Stimulated activated CD4-positive, alpha-beta T cell treated with anti-CD3 and anti-CD28 coated beads, Interleukin-1b, Interleukin-23, amount 100 ng/mL, for 48 hours (primary cell): ENCODE measurements at places on chromosomes 1 and 21.

- peak; percentile 78 for DNase-seq
Observed at GRCh38 chr1:36369061-36369861, 16.5 kb downstream of the STK40 start.

GRCh38 chr1:207418351-207418750 is 35.8 kb upstream of the CR2 start:
- no peak for DNase-seq

DNA sequence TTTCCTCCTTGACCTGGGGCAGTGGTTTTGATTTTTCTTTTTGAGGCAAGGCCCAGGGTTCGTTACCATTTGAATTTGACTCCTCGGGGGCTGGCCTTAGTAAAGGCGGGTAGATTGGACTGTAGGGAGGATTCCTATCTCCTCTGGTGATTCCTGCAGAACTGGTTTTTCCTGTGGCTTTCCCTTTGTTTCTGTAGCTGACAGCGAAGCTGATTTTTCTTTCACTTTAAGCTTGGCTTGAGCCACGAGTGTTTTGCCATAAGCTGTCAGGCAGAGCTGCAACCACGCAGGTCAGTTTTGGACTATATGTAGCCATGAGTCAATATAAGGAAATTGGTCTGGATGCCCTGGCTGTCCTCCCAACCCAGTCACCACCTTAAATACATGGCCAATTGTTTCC is 28.7 kb upstream of the KCNJ15 start:
- no peak for DNase-seq

DNA sequence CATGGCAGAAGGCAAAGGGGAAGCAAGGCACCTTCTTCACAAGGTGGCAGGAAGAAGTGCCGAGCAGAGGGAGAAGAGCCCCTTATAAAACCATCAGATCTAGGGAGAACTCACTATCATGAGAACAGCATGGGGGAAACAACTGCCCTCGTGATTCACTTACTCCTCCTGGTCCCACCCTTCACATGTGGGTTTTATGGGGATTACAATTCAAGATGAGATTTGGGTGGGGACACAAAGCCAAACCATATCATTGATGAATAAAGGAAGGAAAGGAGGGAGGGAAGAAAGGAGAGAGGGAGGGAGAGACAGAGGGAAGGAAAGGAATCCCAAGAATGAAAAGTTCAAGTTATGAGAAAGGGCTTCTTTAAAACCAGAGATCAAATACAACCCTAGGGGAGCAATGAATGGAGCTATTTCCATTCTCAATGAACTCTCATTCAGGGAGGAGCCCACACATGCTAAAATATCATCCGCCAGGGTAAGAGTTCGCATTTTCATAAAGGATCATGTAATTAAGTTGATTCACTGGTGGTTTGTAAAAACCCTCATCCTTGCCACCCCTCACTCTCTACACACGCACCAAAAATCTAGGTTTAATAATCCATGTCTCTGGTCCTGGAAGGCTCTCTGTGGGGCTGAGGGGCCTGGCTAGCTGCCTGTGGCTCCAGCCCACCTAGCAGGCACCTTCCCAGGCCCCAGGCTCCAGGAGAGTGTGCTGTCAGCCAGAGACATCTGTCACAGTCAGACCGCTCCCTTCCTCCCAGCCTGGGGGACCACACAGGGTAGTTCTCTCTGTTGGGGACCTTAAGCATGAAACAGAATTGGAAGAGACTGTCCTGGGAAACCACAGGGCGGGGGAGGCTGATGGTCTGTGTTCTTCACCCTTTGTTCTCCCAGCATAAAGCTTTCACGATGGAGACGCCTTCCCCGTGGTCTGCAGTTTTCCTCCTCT is 94.0 kb downstream of the CCDC185 start:
- no peak for DNase-seq

GRCh38 chr1:179925922-179926849 is 28.4 kb upstream of the CEP350 start:
- no peak for DNase-seq

DNA sequence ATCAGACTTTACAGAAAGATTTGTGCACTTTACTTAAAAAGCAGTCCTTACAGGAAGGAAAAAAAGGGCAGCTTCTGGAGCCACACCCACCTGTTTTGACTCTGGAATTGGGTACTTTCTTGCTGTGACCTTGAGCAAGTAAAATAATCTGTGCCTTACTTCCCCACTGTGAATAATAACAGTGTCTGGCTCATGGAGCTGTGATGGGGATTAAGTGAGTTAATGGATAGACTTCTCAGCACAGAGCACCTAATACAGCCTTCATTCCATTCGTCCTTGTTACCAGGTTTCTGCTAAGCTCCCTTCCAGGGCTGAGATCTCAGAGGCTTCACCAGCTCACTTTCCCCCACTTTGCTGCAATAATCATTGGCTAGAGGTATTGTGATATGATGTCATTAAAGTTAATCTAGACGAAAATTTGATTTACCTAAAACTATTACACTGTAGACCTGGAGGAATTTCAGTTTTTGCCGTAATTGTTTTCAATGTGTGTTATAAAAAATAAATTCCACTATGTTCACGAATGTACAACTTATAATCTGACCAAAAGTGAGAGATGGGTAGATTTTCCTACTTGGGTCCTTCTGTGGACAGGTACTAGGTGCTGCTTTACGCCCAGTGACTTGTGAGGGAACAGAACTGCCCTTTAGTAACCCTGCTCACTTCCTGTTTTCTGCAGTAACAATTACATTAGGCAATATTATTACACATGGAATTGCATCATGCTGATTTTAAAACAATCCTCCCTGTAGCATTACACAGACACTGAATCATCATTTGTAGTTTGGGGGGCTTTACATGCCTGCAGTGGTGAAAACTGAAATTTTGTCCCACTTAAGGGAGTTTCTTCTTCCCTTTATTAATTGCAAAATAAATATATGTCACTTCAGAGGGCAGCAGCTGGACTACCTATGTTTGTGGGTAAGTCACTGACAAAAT is 19.7 kb upstream of the ABCG1 start:
- no peak for DNase-seq

DNA sequence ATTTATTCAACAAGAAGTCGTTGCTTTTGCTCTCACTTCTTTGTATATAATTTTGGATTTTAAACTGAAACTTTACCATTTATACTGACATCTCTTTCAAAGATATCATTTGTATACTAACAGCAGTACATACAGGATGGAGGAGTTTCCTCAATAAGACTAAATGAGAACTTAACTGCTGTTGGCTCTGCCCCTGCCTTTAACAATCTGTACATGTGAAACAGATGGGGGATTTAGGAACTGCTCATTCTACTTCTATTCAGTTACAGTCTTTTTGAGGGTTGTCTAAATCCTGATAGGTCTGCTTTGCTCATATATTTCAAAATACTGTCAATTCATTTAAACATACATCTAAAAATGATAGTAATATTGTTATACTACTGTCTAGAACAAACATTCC is 663.2 kb downstream of the ADGRL2 start:
- DNase-seq: no peak

- no peak for DNase-seq
Observed at GRCh38 chr1:6724517-6725141, 23.0 kb upstream of the DNAJC11 start.

- DNase-seq: no peak
Observed at GRCh38 chr1:208445758-208446203, 201.6 kb upstream of the PLXNA2 start.

- no peak for DNase-seq
Observed at GRCh38 chr1:11874258-11874562, 15.5 kb upstream of the NPPB start.

GRCh38 chr1:76037324-76037723 is 37.2 kb upstream of the ST6GALNAC3 start:
- DNase-seq: no peak

DNA sequence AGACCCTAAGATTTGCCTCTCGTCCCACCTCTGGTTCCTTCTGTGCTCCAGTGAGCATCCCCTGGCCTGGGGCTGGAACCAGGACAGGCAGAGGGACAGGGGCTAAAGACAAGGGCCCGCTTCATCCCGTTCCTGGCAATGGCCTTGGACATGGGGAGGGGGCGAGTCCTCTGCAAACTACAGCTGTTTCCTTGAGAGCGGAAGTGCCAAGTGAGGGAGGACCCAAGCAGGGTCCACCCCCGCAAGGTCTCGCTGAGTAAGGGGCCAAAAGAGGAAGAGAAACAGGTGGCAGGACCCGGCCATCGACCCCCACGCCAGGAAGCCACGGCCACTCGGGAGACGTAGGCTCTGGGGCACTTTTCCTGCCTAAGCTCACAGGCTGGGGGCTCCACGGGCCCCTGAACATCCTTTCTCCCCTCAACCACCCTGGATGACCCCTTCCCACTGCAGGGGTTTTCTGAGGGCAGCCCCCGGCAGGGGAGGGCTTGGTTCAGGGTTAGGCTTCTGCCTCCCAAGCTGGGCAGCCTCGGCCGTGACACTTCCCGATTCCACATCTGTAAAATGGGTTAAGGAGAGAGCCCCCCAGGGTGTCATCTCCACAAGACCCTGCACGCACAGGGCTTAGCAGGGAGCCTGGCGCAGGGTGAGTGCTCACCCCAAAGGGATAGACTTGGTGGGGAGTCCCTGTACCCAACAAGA is 17.9 kb upstream of the PLEKHG5 start:
- DNase-seq: no peak

GRCh38 chr1:212287261-212287895 is 2.2 kb downstream of the PPP2R5A start:
- no peak for DNase-seq

DNA sequence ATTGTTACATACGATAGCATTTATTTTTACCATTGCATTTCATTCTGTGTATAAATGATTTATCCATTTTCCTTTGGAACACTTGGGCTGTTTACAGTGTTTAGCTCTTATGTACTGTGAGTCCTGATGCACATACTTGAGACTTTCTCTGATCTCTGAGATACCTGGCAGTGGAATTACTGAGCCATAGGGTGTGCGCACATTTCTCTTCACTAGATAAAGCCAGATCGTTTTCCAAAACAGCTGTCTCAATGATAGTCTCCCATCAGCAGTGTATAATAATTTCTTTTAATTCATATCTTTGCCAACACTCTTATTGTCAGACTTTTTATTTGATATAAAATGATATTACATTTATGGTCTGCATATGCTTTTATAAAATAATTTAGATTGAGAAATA is 66.2 kb downstream of the VPS13D start:
- no peak for DNase-seq

DNA sequence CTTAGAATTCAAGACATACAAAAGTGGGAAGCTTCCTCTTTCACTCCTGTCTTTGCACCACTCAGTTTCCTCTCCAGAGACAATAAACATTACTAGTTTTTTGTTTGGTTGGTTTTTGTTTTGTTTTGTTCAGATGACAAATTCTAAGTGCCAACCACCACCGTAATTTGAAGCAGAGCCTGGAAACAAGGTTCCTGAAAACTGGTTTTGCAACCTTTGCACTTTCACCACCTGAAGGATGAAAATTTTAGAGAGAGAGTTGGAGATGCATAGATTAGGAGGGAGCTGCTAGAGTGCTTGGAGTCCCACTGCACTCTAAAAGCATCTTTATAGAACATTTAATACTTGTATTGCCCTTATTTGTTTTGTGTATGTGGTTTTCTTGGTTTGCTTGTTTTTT is 20.2 kb upstream of the MGST3 start:
- DNase-seq: no peak

GRCh38 chr1:198088360-198089071 is 68.3 kb upstream of the NEK7 start:
- no peak for DNase-seq

- DNase-seq: peak; percentile 8
Observed at GRCh38 chr1:201309416-201309815, 26.1 kb downstream of the PKP1 start.

DNA sequence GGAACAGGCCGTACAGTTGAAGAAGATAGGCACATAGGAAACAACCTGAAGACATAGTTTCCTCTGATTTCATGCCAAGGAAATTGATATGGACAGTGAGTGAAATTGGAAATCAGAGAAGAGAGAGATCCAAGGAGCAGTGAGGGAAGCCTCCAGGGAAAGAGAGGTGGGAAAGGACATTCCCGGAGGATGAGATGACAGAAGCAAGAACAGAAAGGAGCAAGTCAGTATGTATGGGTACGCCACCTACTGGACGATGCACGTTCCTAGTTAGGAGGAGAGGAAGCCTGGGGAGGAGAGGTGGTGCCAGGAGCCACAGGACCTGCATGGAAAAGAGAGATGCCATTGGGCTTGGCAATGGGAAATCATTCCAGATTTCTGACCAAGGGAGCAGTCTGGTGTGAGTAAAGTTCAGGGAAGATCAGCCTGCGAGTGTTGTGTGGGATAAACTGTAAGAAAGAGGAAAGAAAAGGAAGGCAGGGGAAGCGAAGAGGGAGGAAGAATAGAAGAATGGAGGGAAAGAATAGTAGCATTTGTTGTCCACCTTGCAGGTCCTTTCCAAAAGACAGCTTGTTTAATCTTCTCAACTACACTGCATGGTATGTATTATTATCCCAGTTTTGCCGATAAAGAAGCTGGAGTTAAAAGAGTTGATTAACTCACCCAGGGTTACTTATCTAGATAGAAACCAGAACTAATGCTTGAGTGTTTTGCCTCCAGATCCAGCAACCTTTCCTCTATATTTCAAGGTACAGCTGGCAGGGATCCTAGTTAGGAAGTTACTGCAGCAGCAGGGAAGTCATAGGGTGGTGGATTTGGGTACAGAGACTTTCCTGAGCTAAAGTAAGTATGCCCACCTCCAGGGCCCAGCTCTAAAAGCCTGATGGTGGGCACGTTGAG is 27.4 kb downstream of the C1orf116 start:
- DNase-seq: no peak

DNA sequence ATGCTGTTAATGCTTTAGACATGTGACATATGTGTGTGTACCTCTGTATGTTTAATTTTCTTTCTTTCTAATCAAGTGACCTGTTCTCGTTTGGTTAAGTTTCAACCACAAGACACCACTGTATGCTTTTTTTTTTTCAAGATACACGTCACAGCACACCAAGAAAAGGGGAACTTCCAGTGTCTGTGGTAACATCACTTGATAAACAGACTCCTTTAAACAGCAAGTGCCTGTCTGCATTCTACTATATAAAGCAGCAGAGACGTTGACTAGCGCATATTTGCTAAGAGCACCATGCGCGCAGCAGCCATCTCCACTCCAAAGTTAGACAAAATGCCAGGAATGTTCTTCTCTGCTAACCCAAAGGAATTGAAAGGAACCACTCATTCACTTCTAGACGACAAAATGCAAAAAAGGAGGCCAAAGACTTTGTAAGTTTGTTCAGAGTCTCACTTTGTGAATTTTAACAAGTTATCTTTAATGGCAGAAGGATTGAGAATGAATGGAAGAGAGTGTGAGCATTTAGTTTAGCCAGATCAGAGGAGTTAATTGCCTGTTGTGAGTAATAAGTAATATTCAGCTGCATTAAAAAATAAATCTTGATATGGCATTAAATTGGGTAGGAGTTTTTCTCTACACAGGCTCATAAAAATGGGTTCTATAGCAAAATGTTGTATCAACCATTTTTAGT is at the start of gene RGS1:
Gene RGS1 (plus strand): TSS at position 275 of the 691 bp plus-strand sequence. CDS start 20 bp downstream, at position 295.
- peak; percentile 32 for DNase-seq

DNA sequence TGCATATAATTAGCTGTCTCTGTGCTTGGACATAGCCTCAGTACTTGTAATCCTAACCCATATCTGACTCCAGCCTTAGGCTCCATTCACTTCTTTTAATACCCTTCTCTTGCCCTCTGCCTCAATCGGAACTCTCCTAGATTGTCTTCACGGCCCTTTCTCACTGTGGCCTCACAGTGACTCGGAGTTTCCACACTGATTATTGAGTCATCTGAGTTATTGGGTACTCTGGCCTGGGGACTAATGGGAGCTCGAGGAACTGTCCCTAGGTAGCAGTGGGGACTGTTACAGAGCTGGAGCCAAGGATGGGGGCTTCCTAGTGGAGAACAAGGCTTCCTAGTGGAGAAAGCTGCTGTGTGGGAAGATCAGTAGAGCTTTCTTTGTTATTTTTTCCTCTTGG is 17.0 kb downstream of the TRAF5 start:
- no peak for DNase-seq

- DNase-seq: no peak
Observed at GRCh38 chr1:22139066-22139594, 3.8 kb downstream of the WNT4 start.

- DNase-seq: no peak
Observed at GRCh38 chr21:46646541-46647154, 11.2 kb downstream of the PRMT2 start.
